ENCODE measurements at places on chromosomes 11 and 22. TPM values are rescaled to one million over a fixed set of nuclear protein-coding genes. Genes with fewer than 3 reads are reported as not detected.
A peak's percentile ranks its signal among the peaks of the same experiment; 100 is the strongest.

The MUS81 gene
- 32.6 TPM for total RNA-seq

The ROBO4 gene
- total RNA-seq: 278 TPM

DNA sequence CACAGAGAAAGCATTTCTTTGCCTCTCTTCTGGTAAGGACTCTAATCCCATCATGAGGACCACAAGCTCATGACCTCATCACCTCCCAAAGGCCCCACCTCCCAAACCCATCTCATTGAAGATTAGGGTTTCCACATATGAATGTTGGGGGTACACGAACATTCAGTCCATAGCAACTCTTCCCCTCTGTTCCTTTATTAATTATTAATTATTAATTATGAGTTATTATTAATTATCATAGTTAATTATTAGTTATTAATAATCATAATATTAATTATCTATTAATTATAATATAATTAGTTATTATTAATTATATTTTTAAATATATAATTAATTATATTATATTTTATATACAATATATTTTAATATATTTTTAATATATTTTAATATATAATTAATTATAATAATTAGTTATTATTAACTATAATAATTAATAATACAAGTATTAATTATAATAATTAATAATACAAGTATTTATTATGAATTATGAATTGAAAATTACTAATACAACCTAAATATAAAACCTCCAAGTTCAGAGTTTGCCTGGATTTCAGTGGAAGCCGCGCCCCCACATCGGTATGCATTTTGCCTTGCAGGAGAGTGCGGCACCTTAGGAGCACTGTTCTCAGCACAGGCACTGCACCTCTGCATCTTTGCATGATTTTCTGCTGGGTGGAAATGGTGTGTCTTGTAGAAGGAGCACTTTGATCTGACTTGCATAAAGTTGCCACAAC lies 128.0 kb upstream of the FGF3 start:
- no peak for DNase-seq

The E2F8 gene
- total RNA-seq: 0.76 TPM

The ADM2 gene
- 0.25 TPM for total RNA-seq

The RASL10A gene
- 2.3 TPM for total RNA-seq

The INPP5J gene
- 0.25 TPM for total RNA-seq

- DNase-seq: no peak
Observed at GRCh38 chr11:66340596-66341501, 4.1 kb downstream of the BRMS1 start.

- no peak for DNase-seq
Observed at GRCh38 chr11:11592146-11592684, 29.6 kb downstream of the GALNT18 start.

DNA sequence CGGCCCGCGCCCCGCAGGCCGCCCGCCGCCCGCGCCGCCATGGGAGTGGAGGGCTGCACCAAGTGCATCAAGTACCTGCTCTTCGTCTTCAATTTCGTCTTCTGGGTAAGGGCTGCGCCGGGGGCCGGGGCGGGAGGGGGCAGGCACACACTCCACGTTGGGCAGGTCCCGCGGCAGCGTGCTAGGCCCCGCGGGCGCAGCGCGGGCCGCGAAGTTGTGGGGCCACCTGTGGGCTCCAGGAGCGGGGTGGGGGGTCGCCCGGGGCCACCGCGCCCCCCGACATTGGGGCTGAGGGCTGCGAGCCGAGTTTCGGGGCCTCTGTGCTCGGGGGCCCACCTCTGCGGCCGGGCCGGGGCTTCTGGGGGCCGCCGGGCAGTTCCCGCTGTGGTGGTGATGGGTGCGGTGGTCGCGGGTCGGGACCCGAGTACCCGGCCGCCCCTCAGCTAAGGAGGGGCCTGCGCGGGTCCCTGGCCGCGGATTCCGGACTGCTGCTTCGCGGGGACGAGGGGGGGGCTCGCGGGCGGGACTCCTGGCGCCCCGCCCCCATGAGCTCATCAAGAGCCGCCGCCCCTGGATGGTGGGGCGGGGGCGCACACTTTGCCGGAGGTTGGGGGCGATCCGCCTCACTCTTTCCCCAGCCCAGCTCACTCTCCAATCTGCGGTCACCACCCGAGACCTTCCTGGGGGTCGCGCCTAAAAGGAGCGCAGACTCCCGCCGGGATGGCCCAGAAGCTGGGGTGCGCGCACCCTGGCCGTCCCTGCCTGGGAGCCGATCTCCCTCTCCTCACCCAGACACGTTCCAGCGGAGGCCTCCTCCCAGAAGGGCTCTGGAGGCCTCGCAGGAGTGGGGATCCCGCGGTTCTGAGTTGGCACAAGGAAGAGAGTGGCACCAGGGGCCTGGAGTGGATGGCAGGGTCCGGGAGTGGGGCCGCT lies 667 bp downstream of the CD81 start:
- peak; percentile 74 for DNase-seq

The SERPIND1 gene
- total RNA-seq: not detected

GRCh38 chr11:96341211-96342013 lies 1.6 kb downstream of the MAML2 start:
- DNase-seq: peak; percentile 57

The MUC2 gene
- not detected for total RNA-seq

The OR1S1 gene
- not detected for total RNA-seq

The TMEM191B gene
- total RNA-seq: 0.13 TPM

- no peak for DNase-seq
Observed at GRCh38 chr11:123186286-123186685, 8.8 kb downstream of the CLMP start.

The CALCB gene
- not detected for total RNA-seq

GRCh38 chr11:125941619-125942611 lies 3.9 kb upstream of the VSIG10L2 start:
- peak; percentile 52 for DNase-seq

The TSGA10IP gene
- total RNA-seq: not detected

DNA sequence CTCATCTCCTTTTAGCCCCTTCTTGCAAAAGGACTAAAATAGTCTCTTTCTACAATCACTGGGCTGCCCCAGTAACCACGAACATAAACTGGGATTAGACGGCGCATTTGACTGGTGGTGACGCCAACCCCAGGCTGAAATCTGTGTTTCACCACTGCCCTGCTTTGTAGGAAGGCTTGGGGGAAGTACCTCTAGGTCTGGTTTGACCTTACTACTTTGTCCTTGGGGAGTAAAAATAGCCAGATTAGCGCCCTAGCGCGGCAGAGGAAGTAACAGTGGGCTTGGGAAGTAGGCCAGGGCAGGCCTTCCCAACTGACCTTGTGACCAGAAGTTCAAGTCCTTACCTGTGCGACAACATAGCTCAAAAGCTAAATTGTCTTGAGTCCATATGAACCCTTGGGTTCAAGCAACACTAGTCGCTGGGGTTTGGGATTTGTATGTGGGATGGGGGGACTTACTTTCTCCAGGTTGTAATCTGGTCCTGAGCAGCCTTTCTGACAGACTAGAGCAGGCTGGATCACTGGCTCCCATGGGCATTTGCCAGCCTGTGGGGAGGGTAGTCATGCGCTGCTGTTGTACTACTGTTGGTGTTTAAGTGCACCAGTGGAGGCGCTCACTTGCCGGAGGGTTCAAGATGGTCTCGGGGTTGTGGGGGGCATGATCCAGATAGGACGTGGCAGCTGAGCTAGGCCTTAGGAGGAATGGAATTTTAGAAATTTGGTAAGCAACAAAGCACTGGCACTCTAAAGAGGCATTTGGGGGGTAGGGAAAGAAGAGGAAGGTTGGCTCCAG lies 953 bp upstream of the PACS1 start:
- DNase-seq: peak; percentile 70

The DAGLA gene
- total RNA-seq: 1.7 TPM

DNA sequence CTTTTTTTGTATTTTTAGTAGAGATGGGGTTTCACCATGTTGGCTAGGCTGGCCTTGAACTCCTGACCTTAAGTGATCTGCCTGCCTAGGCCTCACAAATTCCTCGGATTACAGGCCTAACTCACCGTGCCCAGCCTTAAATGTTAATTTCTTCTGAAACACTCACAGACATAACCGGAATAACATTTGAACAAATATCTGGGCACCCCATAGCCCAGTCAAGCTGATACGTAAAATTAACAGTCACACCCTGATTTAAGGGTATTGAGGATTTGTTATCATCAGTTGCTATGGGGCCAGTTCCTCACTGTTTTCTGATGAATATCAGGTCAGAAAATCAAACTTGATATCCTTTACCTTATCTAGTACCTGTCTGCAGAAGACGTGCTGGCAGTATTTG lies 23.0 kb upstream of the OR9Q1 start:
- no peak for DNase-seq

The CLDN5 gene
- total RNA-seq: 793 TPM

GRCh38 chr22:48448821-48449220 lies 1378.9 kb downstream of the BRD1 start:
- DNase-seq: no peak

DNA sequence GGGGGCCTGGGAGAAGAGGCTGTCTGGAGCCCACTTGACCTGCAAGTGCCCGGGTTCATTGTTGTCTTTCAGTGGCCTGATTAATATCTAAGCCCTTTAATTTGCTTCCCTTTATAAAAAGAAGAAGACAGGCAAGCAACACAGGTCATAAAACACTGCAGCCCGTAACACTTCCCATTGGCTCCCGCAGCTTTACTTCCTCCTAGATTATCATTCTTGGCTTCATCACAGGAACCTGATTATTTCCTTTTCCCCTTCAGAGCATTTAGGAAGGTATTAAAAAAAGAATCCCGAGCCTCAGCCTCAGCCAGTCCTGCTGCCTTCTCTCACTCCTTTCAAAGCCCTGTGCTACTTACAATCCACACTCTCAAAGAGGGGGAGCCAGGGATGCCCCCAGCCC lies 183.2 kb downstream of the GRIK4 start:
- DNase-seq: no peak

- DNase-seq: no peak
Observed at GRCh38 chr11:100512475-100512874, 174.6 kb upstream of the ARHGAP42 start.

- no peak for DNase-seq
Observed at GRCh38 chr11:113613619-113614018, 92.5 kb downstream of the TMPRSS5 start.

GRCh38 chr11:10752061-10752460 lies 1.0 kb downstream of the CTR9 start:
- DNase-seq: no peak

GRCh38 chr11:34910817-34911216 lies 5.4 kb downstream of the APIP start:
- DNase-seq: no peak

- DNase-seq: no peak
Observed at GRCh38 chr11:134756811-134757540, 344.9 kb upstream of the B3GAT1 start.

DNA sequence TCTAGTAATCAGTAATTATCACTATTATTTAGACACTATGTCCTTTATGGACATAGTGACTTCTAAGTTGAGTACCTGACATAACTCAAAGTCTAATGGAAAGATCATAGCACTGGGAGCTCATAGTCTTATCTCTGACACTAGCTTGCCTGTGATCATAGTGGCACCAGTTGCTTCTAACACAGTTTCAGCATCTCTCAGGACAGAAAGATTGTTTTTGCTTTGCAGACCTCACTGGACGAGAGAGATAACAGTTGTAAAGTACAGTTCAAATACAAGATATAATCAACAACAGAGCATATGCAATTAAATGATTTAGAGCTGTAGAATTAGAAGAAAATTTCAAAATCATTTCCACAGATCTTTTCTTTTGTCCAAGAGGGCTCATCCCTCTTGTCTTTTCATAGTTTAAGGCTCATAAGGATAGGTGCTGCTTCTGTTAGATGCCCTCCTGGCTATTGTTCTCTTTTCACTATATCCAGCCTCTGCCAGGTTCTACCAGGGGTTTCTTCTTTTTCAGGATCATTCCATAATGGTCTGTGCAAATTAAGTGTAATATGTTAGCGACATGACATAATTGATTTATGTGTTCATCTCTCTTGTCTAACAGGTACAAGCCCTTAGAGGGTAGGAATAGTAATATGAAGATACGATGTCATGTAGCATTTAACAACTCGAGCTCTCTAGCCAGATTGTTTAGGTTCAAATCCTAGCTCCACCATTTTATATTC lies 1175.4 kb upstream of the TENM4 start:
- no peak for DNase-seq

The ZDHHC13 gene
- total RNA-seq: 15.5 TPM

The PKNOX2 gene
- total RNA-seq: not detected

GRCh38 chr22:23675502-23676415 lies 15.1 kb upstream of the RGL4 start:
- no peak for DNase-seq

DNA sequence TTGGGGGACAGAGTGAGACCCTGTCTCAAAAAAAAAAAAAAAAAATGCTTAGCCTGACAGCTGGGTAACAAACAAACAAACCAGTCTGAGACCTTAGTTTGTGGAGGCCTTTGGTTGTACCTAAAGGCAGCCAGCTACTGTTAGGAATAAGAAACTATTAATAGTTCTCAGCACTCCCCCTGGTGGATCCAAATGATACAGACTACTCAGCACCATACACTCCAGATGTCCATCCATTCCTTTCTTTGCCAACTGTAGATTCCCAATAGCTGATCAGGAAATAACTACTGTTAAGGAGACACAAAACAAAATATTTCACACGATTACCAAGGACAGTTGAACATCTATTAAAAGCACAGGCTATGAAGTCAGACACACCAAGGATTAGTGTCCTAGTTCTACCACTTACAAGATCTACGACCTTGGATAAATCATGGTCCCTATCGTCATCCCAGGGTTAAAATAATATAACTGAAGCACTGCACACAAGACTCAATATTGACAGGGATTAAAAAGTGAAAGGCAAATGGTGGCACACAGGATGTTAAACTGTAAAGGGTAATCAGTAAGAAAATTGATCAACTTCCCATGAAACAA lies 17.2 kb downstream of the CLDN25 start:
- peak; percentile 30 for DNase-seq

DNA sequence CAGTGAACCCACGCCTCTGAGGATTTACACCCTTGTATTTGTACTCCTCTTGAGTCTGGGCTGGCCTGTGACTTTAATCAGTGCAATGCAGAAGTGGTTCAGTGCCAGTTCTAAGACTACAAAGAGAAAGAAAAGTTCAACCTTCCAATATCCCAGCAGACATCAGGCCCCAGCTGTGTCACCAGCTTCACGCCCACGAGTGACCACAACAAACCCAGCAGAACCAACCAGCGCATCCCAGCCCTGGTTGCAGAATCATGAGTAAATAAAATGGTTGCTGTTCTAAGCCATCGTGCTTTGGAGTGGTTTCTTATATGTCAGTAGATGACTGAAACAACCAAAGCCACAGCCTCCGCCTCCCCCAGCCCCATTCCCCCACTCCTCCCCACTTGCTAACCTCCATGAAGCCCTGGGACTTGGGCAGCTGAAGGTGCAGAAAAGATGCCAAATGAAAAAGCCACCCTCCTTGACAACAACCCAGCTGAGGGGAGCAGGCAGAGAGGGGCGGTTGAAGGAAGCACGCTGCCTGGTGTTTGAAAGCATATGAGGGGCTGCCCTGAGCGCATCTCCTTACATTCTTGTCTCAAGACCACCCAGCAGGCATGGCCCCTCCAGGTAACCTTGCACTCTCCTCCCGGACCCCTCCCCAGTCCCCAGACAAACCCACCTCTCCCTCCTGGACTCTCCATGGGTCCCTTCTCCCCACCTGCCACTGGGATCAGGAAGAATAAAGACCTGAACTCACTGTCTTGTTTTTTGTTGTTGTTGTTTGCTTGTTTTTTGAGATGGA lies 20.9 kb downstream of the TSKU start:
- no peak for DNase-seq

GRCh38 chr11:35165423-35166368 lies 26.7 kb downstream of the CD44 start:
- peak; percentile 59 for DNase-seq

- DNase-seq: peak; percentile 41
Observed at GRCh38 chr11:114774599-114775361, 96.5 kb downstream of the NXPE2 start.

Measured in dermis microvascular lymphatic vessel endothelial cell (primary cell).